ENCODE measurements at places on chromosomes 2 and 18. TPM values are rescaled to one million over a fixed set of nuclear protein-coding genes. Genes with fewer than 3 reads are reported as not detected.

The FBXO48 gene
- total RNA-seq: 0.68 TPM

The RAB17 gene
- total RNA-seq: 2.8 TPM

GRCh38 chr2:119142824-119143223 is 15.7 kb downstream of the C1QL2 start:
- no peak overlapping the region for H3K4me3 ChIP-seq
- H3K36me3 ChIP-seq: no peaks in the 10 kb centered on the region
- no peaks in the 10 kb centered on the region for H3K4me1 ChIP-seq
- H3K27ac ChIP-seq: no peak overlapping the region
- H3K27me3 ChIP-seq: no peaks in the 10 kb centered on the region
- no peak for DNase-seq

DNA sequence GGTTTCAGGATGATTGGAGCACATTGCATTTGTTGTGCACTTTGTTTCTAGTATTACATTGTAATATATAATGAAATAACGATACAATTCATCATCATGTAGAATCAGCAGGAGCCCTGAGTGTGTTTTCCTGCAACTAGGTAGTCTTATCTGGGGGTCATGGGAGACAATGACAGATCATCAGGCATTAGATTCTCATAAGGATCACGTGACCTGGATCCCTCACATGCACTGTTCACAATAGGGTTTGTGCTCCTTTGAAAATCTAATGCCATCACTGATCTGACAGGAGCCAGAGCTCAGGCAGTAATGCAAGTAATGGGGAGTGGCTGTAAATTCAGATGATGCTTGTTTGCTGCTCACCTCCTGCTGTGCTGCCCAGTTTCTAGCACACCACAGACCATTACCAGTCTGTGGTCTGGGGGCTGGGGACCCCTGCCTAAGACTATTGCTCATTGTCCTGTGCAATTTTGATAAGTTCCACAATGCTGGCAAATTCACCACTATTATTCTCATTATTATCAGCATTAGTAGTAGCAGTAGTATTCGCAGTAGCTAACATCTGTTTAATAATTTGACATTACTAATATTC is 428.7 kb upstream of the TNP1 start:
- H3K27ac ChIP-seq: peak overlapping the region; percentile 58
- H3K4me1 ChIP-seq: peaks cover 30% of the 10 kb centered on the region
- no peaks in the 10 kb centered on the region for H3K36me3 ChIP-seq
- no peak overlapping the region for H3K4me3 ChIP-seq
- DNase-seq: no peak
- no peaks in the 10 kb centered on the region for H3K27me3 ChIP-seq
